ENCODE measurements at places on chromosomes 6 and 20.
A peak's percentile ranks its signal among the peaks of the same experiment; 100 is the strongest.

GRCh38 chr20:61758564-61759200 lies 307.0 kb downstream of the TAF4 start:
- DNase-seq = no peak

DNA sequence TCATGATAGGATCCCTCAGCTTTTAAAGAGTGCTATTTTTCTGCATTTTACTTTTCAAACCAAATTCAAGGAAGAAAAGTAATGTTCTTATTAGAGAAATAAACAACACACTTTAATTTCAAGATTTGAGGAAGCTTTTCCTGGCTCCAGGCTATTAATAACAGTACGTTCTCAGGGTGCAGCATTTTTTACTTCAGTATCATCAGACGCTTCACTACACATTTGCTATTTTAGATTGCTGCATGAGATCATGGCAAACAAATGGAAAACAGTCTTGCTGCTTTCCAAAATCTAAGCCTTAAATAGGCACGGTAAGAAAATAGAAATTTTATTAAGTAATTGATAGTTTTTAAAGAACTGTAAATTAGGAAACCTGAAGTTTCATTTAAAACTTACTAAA lies 253.6 kb upstream of the EXOC2 start:
- DNase-seq = no peak

GRCh38 chr6:21845439-21846140 lies 252.0 kb downstream of the SOX4 start:
- no peak for DNase-seq

DNA sequence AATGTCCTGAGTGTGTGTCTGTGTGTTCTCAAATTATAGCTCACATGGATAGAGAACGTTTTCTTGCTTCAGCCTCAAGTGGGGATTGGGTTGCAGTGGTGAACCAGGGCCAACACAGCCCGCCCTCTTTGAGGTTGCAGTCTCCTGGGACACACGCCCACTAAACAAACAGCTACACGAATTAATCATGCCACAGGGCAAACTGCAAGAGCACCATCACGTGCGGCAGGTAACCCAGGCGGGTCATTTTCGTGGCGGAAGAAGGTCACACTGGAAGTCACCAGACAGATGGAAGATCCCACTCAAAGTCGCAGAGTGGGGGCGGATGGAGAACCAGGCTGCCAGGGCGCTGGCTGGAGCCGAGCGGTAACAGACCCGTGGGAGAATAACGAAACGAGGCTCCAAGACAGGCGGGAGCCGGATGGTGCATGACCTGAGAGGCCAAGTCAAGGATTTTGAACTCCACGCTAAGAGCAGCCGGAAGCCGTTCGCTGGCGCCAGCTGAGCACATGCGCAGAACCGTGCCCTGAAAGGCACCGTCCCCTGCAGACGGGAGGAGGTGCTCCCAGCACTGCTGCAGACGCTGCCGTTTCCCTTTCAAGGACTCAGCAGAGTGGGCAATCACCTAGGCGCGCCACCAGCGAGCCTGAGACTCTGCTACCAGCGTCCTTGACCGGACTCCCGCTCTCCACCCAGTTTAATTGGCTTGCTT lies 10.7 kb downstream of the DLL1 start:
- DNase-seq = peak; percentile 38

GRCh38 chr20:53582574-53583351 lies 10.9 kb downstream of the ZNF217 start:
- DNase-seq = no peak

- DNase-seq = no peak
Observed at GRCh38 chr20:57509665-57510237, 15.2 kb downstream of the CTCFL start.

DNA sequence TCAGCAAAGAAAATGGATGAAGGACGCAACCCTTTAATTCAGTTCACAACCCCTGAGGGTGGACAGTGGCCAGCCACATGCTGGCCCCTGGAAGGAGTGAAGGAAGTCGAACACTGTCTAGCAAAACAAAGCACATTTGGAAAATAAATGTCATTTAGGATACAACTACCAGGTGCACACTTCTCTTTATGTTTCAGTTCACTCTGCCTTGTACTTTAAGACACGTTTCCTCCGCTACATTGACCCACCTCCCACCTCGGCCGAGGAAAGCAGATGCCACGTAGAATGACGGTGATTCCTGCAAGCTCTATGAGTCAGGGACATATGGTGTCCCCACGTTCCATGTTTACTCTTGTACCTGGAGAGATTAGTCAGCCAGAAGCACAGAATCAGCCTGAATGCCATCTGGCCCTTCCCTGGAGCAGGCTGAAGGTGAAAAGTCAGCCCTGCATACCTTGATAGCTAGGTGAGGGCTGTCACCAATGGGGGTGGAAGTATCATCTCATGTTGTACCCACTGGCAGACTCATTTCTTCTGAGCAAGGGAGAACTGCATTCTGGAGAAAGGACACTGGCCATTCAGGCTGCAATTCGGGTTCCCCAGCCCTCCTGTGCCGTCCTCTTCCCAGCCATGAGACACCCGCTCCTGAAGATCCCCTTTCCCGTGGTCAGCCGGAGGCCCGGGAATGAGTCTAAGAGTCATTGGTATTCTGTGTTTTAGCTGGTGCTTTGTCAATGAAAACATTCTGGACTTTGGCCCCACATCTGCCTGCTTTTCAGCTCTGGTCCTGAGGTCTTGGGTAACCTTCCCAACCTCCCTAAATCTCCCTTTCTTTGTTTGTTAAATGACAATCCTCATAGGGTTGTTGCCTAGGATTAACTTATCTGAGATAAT lies 60.6 kb downstream of the FOXA2 start:
- DNase-seq = no peak

DNA sequence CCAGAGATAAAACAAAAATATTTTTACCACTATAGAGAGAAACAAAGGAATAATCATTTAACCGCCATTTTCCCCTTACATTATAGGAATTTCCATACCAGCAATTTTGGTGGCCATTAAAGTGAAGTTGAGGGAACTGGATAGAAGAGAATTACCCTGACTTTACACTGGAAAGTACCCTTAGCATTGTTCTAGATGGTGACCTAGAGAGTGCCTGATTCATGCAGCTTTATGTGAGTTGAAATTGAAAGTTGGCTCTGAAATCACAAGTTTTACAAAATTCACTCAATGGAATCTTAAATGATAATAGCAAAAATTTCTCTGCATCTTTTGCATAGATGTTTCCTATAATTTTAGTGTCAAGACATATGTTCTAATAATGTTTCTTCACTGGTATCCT lies 55.7 kb upstream of the PREP start:
- no peak for DNase-seq

DNA sequence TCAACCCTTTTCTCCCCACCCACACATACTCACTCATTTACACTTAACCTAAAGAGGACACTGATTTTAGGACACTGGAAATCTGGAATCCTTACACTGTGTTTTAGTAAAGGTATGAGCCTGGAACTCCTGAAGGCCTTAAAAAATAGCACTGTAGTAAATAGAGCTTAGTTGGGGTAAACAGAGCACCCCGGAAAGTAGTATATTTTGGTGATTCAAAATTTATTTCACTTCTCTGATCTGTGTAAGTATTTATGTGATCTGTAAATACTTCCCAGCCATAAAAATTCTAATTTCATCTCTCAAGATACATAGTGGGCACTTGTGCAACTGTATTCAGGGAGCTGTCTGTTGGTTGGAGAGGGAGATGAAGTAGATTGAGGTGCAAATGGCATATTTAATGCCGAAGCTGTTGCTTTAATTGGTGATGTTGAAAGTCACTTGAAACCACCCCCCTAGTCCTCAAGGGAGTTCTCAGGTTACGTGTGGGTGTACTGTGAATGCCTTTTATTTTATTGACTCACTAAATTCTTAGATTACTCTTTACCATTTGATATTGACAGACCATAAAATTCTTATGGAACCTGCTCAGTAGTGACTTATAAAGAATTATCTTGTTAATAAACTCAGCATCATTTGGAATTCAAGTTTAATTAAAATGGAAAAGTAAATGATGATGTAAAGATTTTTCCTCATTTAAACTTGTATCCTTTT lies 154.9 kb downstream of the SOX4 start:
- DNase-seq = no peak

- no peak for DNase-seq
Observed at GRCh38 chr6:106973018-106973835, 1.3 kb downstream of the CD24 start.

GRCh38 chr20:25282796-25283195 lies 34.9 kb downstream of the PYGB start:
- no peak for DNase-seq
